ENCODE measurements at places on chromosomes 12 and 14.

DNA sequence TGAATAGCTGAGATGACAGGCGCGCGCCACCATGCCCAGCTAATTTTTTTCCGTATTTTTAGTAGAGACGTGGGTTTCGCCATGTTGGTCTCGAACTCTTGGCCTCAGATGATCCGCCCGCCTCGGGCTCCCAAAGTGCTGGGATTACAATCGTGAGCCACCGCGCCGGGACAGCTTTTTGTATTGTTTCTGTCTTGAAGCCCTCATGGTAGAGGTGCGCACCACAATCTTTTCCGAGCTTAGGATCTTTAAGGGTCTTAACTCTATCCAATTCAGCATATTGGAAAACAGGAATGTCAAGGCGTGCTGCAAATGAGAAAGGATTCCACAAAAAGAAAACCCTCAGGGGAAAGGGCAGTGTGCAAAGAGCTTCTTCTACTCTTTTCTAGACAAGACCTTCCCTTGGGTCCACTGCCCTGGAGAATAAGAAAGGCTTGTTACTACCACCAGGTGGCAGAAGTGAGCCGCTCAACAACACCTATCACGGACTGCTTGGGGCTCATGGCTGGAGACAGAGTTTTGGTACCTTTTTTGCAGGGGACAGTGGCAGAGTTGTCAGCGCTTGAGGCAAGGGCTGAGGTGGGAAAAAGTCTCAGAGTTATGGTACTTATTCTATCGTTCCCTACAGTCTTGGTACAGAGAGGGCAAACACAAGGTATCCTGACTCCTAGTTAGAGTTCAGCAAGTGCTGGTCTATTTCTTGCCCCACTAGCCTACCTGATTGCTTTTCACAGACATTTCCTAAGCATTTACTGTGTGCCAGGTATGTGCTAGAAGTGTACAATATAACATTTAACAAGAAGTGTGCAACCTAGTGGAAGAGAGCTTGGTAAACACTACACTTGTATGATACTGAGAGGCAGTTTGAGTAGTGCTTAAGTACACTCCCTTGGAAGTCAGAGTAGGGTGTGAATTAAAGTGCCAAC, 16.4 kb upstream of the SP7 start:
- ATAC-seq: peak; percentile 100

- ATAC-seq: no peak
Measured at GRCh38 chr12:51948066-51948465, 3.4 kb upstream of the ACVR1B start.

DNA sequence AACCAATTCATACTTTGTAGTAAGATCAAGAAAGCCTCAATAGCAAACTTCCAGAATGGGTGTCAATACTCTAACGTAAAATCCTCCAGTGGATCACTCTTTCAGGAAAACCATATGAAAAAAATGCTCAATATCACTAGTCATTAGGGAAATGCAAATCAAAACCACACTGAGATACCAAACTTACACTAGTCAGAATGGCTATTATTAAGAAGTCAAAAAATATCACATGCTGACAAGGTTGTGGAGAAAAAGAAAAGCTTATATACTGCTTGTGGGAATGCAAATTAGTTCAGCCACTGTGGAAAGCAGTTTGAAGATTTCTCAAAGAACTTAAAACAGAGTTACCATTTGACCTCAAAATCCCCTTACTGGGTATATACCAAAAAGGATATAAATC, 49.5 kb upstream of the ATXN7L3B start:
- ATAC-seq: no peak

DNA sequence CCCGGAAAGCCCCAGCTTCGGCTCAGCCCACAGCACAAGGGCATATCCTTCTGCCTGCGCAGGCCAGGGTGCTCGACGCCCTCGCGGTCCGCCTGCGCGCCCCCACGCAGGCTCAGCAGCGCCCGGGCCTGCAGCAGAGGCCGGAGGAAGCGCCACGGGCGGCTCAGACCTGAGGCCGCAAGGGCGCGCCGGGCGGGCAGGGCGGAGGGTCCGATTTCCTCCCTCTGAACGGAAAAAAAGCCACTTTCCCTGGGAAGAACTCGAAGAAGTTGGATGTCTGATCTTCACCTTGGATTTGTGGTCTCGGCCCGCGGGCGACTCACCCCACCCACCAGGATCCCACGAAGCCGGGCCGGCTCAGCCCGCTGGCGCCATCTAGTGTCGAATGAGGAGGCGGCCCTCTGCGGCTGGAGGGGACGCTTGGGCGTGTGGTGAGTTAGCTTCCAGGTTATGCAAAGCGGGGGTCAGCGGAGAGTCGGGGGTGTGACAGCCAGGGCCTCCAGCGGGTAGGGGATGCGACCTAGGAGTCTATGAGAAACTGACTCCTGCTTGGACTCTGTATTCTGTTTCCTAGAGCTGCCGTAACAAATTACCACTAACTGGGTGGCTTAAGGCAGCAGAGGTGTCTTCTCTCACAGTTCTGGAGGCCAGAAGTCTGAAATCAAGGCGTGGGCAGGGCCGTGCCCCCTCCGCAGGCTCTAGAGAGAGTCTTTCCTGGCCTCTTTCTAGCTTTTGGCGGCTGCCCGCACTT, 40.0 kb upstream of the SRSF5 start:
- peak; percentile 99 for ATAC-seq

- ATAC-seq: no peak
Measured at GRCh38 chr12:111488271-111488670, 82.5 kb downstream of the SH2B3 start.

DNA sequence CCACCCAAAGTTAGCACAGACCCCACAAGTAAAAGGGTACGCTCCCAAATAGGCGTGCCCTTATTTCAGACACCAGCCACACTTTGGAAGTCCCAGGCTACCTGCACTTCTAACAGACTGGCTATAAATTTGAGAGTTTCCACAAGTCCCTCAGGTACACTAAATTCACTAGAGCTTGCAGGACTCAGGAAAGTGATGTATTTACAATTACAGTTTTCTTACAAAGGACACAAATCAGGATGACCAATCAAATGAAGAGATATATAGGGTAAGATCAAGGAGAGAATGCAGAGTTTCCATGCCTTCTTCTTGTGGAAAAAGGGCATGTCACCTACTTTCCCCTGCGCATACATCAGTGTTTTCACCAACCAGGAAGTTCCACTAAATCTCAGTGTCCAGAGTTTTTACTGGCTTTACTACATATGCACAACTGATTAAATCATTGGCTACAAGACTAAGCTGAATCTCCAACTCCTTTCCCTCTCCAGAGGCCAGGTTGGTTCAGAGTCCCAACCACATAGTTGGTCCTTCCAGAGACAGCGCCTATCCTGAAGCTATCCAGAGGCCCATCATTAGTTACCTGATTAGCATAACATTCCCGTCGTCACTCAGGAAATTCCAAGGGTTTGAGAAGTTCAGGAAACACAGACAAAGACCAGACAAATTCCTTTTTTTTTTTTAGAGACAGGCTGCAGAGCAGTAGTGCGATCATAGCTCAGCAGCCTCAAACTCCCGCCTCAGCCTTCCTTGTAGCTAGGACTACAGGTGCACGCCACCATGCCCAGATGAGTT, 84.2 kb downstream of the DENND5B start:
- peak; percentile 95 for ATAC-seq

DNA sequence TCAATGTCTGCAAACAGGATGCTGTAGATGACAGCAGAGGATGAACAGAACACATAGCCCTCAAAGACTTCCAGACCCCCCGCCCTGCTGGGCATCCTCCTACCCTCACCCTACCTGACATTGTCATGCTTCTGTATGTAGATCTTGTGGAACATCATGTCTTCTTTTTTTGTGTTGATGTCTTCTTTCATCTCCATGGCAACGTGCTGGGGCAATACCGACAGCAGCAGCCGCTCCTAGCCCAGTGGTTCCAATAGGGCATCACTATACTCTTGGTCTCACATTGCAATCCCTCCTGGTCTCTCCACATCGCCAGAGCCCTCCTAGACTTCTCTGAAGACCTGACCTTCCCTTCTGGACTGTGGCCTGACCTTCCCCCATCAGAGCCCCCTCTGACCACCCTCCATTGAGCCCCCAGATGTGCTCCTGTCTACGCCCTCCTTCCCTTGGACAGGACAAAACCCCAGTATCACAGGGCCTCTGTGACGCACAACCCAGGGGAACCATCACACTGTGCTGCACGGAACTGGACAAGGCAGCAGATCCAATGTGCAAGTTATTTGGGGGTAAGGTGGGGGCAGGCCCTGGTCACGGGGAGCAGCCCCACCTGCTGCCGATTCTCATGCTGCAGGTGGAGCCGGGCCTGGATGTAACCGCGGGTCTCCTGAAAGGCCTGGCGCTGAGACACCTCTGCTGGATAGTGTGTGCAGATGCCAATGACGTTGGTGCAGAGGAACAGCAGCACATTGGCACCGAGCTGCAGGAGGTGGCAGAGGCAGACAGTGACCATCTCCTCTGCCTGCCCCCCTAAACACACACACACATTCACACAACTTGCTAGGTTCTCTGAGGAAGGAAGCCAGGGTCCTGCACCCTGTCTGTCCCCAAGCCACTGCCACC, 11.1 kb downstream of the ADCY6 start:
- ATAC-seq: no peak

All from SK-N-SH treated with all-trans-retinoic acid at 6 μM for 48 hours (cell line).